Foreskin keratinocyte (primary cell): ENCODE measurements at places on chromosomes 1 and 21. TPM values are rescaled to one million over a fixed set of nuclear protein-coding genes. Genes with fewer than 3 reads are reported as not detected.

Gene TCHHL1
- total RNA-seq = not detected in 2 replicates

DNA sequence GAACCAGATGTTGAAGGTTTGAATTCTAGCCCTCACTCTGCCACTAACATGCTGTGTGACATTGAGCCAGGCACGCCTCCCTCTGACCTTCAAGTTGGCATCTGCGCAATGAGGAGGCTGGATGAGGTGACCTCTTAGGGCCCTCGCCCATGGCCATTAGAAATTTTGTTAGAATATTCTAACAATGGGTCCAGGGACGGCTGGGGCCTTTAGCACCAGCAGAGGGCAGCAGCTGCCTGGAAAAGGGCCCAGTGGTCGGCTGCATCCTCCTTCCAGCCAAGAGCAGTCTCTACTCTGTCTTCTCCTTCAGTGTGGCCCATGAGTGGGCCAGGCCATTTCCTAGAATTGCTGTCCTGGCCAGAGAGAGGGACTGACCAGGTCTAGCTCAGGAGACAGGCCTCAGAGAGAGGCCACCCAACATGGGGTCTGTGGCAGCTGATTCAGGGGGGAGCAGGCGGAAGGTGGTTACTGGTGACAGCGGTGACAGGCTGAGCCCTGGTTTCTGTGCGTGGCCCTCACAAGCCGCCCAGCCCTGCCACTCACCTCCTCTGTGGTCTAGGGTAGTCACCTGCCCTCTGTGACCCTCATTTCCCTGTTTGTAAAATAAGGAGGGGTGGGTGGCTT, 101.3 kb upstream of the ACTL8 start:
- peak; percentile 9 for DNase-seq

Gene MMP23B
- 1.2 TPM in 1 of 2 replicates, not detected in the other for total RNA-seq

Gene CELA3A
- not detected in 2 replicates for total RNA-seq

Gene C1orf87
- total RNA-seq = not detected in 2 replicates

Gene FOXD2
- 0.14 and 0.20 TPM in 2 replicates for total RNA-seq

GRCh38 chr1:21447311-21447710, 7.4 kb downstream of the NBPF3 start:
- no peak for DNase-seq

DNA sequence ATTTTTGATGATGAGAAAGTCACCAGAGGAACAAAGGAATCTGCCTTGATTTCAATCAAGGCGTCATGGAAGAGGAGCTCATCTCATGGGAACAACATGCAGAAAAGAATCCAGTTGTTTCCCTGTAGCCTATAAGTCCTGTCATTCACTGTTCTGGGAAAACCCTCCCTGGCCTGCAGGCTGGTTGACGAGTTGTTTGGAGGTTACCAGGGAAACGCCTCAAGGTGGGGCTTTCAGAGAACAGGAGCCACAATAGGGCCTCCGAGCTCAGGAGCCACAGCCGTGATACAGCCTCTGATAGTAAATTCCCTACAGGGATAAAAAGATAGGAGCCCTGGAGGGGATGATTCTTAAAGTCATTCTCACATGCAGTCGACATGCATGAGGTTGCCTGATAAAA, 135.2 kb downstream of the PSMG1 start:
- DNase-seq = peak; percentile 99

Gene ZNF684
- total RNA-seq = 3.9 and 4.4 TPM in 2 replicates

- DNase-seq = no peak
These were observed 20.2 kb upstream of the COL6A2 start for GRCh38 chr21:46077674-46078101.

- DNase-seq = no peak
These were observed 6.2 kb downstream of the WDR64 start for GRCh38 chr1:241658081-241658793.

Gene THEM5
- total RNA-seq = not detected in 2 replicates

Gene FHAD1
- 0.24 and 0.25 TPM in 2 replicates for total RNA-seq

GRCh38 chr1:151574575-151575529, 34.7 kb downstream of the TUFT1 start:
- peak; percentile 66 for DNase-seq

GRCh38 chr1:7550261-7550865, 220.7 kb upstream of the VAMP3 start:
- DNase-seq = no peak

DNA sequence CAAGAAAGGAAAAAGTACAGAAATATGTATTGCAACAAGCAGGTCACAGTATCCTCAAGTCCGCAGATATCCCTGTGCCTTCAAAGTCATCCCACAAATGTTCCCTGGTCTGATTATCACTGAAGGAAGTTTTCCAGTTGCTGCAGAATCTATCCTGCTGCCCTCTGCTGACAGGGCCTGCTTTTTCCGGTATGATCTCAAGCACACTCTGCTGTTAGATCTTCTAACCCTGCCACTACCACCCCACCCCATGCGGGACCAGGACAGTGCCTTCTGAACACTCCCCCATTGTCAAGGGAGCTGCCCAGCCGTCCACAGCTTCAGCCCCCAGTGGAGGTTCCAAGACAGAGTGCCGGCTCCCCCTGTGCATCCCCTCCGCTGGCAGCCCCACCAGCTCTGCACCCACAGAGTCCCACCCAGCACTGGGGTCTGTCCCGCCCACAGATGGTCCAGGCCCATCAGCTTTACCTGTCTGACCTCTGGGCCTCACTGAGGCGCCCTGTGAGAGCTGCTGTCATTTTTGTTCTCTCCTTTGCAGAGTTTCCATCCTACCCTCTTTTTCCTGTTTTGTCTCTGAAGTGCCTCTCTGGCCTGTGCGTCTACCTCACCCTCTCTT, 27.9 kb downstream of the FAM163A start:
- DNase-seq = no peak

Gene SLC16A4
- 0.39 and 1.0 TPM in 2 replicates for total RNA-seq

- peak; percentile 98 for DNase-seq
These were observed 1.8 kb downstream of the RHOC start for GRCh38 chr1:112704934-112705627.

- DNase-seq = peak; percentile 16
These were observed 120.6 kb upstream of the KCNJ15 start for GRCh38 chr21:38136201-38136600.

DNA sequence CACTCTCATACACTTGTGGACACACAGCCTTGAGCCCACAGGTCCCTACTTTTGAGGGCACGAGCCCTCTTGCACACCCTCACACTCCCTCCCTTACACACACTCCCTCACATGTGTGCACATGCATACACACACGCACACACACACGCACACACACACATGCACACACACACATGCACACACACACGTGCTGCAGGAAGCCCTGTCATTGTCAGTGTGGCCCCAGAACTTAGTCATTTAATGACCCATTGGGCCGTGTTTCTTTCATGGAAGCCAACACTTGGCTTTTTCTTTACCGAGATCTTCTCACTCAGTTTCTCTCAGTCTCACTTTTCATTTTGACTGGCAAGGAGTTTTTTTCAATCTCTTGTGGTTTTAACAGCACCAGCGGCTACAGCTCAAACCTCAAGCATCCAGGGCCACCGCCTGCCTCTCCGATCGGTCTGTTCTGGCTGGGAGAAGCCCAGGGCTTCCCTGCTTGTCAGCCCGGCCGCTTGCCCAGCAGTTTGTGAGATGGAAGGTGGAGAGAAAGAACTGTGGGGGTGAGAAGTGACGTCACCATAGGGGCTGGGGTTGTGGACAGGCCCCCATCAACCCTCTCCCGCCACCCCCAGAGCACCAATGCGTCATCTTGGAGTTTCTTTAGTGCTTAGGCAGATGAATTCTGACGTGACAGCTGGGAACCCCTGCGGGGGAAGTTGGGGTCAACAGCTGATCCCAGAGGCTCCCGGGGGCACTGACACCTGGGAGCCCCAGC, 15.8 kb upstream of the TNFRSF8 start:
- no peak for DNase-seq

GRCh38 chr1:119767486-119767885, 1.2 kb downstream of the HMGCS2 start:
- no peak for DNase-seq

Gene LCE1A
- 0.44 TPM in 1 of 2 replicates, not detected in the other for total RNA-seq

Gene CRP
- not detected in 2 replicates for total RNA-seq

GRCh38 chr1:234645474-234645953, 35.5 kb upstream of the IRF2BP2 start:
- DNase-seq = no peak

Gene RHD
- total RNA-seq = not detected in 2 replicates

DNA sequence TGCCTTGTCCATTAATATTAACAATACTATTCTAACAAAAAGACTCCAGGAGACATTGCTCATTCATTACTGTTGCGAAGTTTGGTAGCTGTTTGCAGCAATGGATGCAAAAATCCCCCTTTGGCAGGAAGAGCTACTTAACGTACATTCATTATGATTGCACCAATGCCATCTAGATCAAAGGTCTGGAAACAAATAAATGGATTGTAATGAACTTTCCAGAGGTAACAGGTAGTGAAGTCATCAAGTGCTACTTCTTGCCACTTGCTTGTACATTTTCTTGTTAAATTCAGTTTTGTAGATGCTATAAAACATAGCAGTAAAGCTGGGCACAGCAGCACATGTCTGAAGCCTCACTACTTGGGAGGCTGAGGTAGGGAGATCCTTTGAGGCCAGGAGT, 93.9 kb downstream of the DDAH1 start:
- DNase-seq = no peak
